ENCODE measurements at places on chromosomes 6 and 20.

DNA sequence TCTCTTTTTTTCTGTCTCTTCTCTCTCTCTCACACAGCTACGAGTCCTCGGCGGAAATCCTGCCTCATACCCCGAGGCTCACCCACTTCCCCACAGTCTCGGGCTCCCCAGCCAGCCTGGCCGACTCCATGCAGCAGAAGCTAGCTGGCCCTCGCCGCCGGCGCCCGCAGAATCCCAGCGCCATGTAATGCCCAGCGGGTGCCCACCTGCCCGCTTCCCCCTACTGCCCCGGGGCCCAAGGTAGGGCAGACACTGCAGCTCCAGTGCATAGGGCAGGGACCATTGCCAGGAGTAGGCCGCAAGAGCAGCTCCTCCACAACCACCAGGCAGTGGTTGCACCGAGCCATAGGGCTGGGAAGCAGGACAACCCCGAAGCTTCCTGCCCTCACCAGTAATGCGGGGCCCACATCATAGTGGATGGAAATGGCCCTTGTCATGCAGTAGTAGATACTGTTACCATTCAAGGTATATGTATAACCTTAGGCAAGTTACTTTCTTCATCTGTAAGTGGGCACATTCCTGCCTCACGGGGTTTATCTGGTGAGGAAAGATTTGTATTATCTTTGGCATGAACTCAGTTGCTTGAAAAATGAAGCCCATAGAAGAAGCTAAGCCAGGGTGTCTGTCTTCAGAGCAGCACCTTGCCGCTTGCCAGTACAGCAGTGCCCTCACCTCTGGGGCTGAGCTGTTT, 36.9 kb upstream of the ID1 start:
- no peak for DNase-seq

GRCh38 chr20:7195704-7196103, 428.2 kb downstream of the BMP2 start:
- no peak for DNase-seq

DNA sequence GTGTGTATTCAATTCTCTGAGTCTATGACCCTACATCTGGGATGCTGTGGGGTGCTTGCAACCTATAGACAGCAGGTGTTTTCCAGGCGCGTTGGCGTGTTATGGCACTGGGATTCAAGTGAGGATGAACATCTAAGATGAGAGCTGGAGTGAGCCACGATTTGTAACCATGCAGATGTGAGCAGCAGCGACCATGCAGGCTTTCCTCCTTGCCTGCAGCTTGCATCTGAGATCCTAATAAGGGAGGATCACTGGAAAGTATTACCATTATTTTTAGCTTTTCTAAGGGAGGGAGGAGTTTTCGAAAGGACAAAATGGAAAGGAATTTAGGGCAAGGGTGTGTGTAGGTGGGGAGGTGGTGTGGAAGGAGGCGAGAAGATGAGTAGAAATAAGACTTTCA, 216.7 kb downstream of the ATXN1 start:
- DNase-seq, result no peak

DNA sequence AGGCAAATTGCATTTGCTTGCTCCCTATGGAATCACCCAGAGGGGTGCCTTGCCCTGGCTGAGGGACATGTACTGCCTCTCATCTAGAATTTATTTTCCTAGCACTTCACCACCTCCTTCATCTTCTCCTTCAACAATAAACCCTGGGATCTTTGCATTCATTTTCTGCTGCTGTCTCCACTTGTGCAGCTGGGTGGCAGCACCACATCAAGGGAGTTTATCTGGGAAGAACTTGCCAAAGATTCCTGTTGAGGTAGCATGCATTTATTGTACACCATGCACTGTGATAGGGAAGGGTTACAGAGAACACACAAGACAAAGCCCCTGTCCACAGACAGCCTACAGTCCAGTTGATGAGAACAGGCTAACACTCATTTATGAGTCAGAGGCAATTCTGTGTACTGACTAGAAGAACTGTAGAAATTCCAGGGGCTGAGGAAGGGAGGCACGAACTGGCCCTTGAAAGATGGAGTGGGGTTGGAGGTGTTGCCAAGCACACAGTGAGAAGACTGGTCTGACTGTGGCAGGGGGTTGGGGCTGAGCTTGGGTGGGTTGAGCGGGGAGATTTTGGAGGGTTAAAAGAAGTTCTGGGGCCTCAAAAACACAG, 17.5 kb downstream of the C20orf173 start:
- DNase-seq, result peak; percentile 36

DNA sequence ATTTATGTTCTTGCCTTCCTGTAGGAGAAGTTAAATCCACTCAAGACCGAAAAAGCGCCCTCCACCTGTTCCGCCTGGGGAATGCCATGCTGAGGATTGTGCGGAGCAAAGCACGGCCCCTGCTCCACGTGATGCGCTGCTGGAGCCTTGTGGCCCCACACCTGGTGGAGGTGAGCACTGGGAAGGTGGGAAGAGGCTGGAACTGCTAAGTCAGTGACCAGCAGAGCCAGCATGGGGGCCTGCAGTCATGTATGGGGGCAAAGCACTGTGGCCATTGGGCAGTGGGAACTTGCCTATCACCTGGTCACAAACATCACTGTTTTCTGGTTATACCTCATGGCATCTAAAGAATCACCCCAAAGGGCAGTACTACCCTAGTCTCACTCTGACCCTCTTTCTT, 78.5 kb upstream of the PBOV1 start:
- DNase-seq, result no peak

DNA sequence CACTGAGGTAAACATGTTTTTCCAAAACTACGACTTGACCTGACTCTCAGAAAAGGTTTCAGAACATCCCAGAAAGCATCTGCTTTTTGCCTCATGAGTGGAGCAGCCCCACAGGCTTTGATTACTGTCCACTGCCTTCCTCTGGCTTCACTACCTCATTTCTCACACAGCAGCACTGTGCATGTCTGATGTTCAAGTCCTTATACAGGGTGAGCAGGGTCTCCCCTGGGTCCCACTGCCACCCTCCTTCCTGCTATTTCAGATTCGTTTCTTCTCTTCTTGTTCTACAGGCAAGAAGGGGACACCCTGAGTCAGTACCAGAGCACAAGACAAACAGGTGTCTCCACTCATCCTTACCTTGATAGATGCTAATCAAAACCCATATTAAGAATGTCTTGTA, 64.7 kb upstream of the NFATC2 start:
- no peak for DNase-seq

GRCh38 chr6:27768556-27768955, 143.6 kb downstream of the OR2B2 start:
- DNase-seq, result no peak

DNA sequence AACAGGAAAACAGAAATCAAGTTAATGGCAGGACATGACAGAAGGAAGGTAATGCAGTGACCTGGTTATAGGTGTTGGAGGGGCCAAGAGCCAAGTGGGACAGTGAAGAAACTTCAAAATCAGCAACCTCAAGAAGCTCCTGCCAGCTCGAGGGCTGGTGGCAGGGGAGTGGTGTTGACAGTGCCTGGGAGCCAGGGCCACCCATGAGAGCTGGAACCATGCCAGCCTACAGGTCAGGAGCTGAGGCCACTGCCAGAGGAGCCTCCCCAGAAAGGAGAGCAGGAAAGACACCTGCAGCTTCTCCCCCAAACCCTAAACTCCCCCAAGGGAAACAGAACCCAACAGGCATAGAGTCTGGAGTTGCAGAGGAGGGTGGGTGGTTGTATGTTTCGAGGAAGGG, 262.1 kb downstream of the LRFN2 start:
- DNase-seq, result no peak

- DNase-seq, result peak; percentile 95
Measured at GRCh38 chr20:32761831-32762753, at the start of gene DNMT3B. DNMT3B (plus strand) TSS chr20:32762385; CDS start chr20:32780324, 17,939 bp downstream.

- DNase-seq, result no peak
Measured at GRCh38 chr6:77326029-77326428, 137.3 kb downstream of the HTR1B start.

DNA sequence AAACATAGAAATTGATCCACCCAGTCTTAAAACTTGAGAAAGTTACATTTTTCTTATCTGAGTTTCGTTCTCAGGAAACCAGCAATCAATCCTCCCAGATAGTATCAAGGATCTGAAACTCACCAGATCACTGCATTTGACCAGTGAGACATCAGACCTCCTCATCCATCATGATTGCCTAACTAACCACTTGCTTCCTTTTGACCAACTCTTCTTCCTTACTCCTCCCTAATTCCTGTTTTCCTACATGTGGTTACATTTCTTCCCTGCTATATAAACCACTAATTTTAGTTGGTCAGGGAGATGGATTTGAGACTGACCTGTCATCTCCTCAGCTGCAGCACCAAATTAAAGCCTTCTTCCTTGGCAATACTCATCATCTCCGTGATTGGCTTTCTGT, 357.1 kb upstream of the POU3F2 start:
- no peak for DNase-seq

DNA sequence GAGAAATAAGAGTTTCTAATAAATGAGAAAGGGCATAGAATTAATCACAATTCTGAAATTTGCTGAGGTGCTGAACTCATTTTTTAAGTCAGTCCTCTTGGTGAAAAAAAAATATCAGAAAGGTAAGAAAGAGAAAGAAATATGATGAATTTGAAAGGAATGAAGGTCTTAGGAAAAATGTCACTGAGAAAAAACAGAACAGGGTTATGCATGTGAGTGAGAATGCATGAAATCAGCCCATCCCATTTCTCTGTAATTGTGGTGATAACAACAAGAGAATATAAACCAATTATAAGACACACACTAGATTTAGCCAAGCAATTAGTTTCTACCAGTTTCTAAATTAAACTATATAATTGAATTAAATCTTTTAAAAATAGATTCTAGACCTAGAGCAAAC, 138.9 kb downstream of the TBX18 start:
- no peak for DNase-seq

DNA sequence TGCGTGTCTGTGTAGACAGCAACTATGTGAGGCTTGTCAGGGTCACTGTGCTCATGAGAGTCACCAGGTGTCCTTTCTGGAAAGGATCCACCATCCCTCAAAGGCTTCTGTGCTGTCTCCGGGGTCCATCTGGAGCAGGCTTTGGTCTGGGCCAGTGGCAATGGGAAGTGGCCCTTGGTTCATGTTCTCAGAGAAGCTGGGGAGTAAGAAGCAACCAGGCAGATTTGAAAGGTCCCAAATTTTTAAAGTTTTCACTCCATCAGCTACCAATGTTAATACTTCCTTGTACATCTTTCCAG, 68.2 kb downstream of the GCNT2 start:
- no peak for DNase-seq

GRCh38 chr6:33936886-33937285, 133.1 kb upstream of the MLN start:
- DNase-seq, result no peak

All from AG08396 (cell line).